ENCODE measurements at places on chromosomes 6 and 20.

DNA sequence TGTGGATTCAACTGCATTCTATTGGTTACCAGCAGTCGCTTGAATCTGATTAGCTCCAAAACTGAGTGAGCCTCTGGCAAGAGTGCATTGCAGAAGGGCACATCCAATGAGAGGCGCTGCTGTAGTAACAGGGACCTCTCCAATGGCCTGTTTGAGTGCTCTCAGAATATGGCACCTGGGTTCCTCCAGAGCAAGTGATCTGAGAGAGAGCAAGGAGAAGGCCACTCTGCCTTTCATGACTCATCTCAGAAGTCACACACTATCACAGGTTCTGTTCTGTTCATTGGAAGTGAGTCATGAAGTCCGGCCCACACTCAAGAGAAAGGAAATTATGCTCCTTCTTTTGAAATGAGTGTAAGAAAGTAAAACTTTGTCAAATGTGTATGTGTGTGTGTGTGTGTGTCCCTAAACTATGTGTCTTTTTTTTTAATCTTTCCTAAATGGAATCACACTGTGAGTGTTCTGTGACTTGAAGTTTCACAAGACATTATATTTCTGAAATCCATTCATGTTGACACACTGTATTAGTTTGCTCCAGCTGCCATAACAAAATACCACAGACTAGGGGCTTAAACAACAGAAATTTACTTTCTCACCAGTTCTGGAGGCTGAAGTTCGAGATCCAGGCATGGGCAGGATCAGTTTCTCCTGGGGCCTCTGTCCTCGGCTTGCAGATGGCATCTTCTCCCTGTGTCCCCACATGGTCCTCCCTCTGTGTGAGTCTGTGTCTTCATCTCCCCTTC, 138.3 kb upstream of the CDYL start:
- DNase-seq: no peak

- DNase-seq: no peak
These were observed 1.9 kb upstream of the SPTLC3 start for GRCh38 chr20:13006825-13007224.

- DNase-seq: no peak
These were observed 42.8 kb downstream of the MMS22L start for GRCh38 chr6:97240222-97240621.

GRCh38 chr20:15346657-15347280, 1009.4 kb upstream of the FLRT3 start:
- no peak for DNase-seq

- DNase-seq: no peak
These were observed 414.5 kb upstream of the OPRM1 start for GRCh38 chr6:153624528-153624927.

DNA sequence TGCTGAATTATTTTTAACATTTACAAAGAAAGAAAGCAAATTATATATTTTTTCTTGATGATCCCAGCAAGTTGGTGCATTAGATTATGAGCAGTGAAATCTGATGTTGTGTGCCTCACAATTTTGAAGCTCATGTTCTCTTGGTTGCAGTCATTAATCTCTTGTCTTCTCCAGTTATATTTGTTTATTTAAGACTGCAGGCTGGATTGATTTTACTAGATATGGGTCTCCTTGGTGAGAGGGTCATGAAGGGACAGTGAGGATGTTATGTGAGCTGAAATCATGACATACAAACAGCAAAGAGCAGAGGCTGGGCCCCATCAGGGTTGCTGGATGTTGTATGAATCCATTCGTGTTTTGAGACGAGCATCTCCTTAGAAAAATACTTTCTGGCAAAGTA, 64.2 kb upstream of the AKIRIN2 start:
- no peak for DNase-seq

GRCh38 chr20:52731093-52731492, 241.1 kb upstream of the TSHZ2 start:
- no peak for DNase-seq

All from CD4-positive, alpha-beta T cell treated with Interleukin-4 for 1 hour (primary cell).